ENCODE measurements at places on chromosomes 12 and 14.

DNA sequence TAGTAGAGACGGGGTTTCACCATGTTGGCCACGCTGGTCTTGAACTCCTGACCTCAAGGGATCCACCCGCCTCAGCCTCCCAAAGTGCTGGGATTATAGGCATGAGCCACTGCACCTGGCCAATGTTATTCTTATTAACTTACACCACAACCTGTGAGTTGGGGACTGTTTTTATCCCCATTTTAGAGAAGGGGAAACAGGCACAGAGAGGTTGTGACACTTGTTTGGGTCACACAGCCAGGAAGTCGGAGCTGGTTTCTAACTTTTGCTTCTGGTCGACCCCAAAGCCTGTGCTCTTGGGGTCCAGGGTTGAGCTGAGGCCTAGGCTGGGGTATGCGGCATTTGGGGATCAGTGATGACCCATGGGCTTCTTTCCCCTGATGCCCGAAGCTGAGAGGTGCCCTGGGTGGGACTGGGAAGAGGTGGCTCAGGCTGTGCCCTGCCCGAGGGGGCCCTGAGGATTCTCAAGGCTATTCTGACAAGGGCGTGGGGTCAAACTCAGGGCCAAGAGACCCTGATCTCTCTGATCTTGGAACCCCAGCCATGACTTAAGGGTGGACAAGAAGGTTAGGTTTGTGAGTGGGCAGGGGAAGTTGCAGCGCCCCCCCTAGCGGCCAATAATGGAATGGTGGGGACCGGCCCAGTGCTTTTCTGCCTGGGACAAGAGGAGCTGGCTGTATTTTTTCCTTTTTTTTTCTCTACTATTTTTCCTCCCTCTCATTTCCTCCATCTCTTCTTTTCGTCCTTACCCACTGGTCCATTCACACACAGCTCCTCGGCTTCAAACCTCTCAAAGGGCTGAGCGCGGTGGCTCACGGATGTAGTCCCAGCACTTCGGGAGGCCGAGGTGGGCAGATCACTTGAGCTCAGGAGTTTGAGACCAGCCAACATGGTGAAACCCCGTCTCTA lies 3.0 kb downstream of the SDSL start:
- DNase-seq = peak; percentile 82

DNA sequence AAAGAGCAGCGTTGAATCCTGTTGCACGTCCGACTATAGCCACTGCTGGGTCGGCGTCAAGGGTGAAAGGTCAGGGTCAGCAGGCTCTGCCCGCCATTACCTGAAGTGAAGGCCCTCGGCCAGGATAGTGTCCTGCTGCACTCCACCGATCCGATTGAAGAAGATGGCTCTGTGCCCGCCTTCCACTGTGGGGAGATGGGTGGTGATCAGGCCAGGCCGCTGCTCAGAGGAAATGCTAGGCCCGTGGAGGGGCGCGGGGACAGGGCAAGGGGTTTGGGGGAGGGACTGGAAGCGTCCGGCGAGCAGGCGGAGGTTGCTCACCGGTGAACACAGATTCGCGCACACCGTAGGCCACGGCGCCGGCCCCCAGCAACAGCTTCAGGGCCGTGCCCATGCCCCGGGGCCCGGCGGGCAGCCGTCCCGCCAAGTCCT lies 352 bp downstream of the PHB2 start:
- DNase-seq = no peak

- no peak for DNase-seq
These were observed 2.3 kb downstream of the KSR2 start for GRCh38 chr12:117966511-117966910.

DNA sequence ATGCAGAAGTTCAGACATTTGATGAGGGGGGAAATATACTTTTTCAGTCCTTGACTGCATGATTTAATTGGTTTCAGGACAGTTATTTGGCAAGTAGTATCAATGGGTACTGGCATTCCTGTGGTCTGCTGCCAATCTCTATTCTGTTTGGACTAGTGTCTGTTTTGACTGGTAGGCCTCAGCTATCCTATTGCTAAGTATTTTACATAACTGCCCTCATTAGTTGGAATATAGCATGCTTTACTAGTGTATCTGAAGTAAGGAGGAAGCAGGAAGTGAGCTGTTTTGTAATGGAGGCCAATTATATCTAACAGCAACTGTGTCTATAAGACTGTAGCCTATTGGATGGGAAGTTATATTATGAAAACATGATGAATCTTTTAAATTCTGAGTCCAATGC lies 104.3 kb downstream of the FLRT2 start:
- DNase-seq = no peak

GRCh38 chr12:72011374-72011773 lies 72.7 kb downstream of the TPH2 start:
- no peak for DNase-seq

- peak; percentile 87 for DNase-seq
These were observed 2.6 kb upstream of the SOCS2 start for GRCh38 chr12:93569656-93570551.

DNA sequence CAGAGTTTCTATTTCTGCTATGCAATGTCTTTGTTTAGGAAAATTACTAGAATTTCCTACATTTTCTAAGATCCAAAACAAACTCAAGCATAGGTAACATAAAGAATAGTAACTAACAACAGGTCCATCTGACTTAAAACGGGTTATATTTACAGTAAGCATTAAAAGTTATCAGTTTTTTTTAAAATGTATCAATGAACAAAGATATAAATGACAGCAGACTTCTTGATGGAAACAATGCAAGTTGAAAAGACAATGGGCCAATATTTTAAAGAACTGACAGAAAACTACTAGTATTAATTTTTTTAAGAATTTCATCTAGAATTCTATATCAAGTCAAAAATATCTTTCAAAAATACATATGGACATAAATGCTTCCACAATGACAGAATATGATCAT lies 367.1 kb upstream of the MGAT4C start:
- no peak for DNase-seq

GRCh38 chr12:9731393-9731792 lies 1.5 kb downstream of the CLECL1 start:
- DNase-seq = no peak

- no peak for DNase-seq
These were observed 183.0 kb downstream of the ERC1 start for GRCh38 chr12:1173781-1174617.

DNA sequence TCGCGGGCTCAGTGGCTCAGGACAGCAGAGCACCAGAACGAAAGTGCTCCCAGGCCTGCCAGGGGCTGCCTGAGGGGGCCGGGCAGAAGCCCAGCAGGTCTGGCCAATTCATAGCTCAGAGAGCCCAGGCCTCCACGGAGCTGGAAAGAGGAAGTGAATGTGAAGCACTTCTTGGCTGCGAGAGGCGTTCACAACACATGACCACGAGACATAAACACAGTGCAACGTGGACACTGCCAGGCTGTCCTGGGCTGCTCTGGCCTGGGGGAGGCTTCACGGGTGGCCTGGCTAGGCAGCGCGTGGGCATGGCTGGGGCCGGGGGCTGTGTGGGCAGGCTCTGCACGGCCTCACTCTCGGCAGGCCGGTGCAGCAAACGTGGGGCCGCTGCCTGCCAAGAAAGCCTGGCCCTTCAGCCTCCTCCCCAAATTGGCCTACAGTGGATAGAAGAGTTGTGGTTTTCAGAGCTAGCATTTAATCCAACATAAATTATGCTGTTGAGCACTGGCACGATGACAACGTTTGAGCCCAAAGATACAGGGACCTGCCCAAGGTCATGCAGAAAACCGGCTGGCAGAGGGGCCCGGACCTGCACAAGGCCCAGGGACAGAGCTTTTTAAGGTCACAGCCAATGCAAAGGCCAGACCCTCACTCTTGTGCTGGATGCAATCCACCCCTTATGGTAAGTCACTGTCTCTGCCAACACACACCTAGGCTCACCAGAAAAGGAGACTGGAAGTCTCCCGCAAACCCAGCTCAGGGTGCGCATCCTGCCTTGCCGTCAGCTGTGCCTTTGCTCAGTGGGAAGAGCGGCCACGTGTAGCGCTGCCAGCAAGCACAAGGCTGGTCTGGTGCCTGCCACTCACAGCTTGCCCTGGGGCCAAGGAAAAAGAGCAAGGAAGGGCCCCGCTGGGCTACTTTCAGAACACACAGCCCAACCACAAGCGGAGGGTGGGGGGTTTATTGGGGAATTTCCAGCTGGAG lies 8.6 kb downstream of the SLC25A29 start:
- DNase-seq = no peak

DNA sequence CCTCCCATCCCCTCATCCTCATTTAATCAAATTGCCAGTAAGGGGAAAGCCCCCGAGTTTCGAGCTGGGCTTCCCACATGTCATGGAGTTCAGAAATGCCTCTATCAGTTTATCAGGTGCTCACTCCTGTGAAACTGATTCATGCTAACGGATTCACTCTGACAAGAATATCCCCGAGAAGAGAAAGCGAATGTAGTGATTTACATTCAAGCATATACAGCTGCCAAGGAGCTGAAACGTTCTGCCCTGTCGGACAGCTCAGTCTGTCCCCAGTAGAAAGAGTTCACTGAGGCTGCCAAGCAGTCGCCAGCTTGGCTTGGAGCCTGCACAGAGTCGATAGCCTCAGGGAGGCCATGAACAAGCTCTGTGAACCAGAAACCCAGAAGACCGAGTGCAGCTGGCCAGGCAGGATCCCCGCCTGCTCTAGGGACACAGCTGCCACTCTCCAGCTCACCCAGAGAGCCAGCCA lies 88.4 kb downstream of the TMCC3 start:
- no peak for DNase-seq

- DNase-seq = peak; percentile 77
These were observed 329.3 kb upstream of the OR4E1 start for GRCh38 chr14:22002860-22003284.

GRCh38 chr14:100780646-100781355 lies 45.1 kb upstream of the MEG3 start:
- no peak for DNase-seq

- DNase-seq = no peak
These were observed 155.5 kb upstream of the NTF3 start for GRCh38 chr12:5276327-5276880.

DNA sequence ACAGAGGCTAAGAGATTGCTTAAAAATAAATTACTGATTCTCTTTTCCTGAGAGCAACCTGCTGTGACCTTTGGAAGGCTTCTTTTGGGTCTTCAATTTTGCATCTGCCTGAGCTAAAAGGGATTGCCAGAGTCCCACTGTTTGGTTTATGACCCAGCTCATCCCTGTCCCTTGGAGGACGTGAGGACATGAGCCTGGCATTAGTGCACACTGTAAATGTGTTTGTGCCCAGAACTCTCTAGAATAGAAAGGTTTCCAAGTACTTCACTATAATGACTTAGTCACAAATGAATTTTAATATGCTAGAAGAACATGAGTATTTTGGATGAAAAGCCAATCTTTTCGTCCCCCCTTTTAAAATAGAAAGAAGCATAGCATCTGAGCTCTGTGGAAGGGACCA lies 47.1 kb upstream of the CDKN3 start:
- no peak for DNase-seq

DNA sequence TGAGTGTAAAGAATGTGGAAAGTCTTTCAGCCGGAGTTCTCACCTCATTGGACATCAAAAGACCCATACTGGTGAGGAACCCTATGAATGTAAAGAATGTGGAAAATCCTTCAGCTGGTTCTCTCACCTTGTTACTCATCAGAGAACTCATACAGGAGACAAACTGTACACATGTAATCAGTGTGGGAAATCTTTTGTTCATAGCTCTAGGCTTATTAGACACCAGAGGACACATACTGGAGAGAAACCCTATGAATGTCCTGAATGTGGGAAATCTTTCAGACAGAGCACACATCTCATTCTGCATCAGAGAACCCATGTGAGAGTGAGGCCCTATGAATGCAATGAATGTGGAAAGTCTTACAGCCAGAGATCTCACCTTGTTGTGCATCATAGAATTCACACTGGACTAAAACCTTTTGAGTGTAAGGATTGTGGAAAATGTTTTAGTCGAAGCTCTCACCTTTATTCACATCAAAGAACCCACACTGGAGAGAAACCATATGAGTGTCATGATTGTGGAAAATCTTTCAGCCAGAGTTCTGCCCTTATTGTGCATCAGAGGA lies 25.1 kb upstream of the ZNF268 start:
- no peak for DNase-seq

- DNase-seq = no peak
These were observed 17.9 kb upstream of the TCL1B start for GRCh38 chr14:95668235-95668772.

DNA sequence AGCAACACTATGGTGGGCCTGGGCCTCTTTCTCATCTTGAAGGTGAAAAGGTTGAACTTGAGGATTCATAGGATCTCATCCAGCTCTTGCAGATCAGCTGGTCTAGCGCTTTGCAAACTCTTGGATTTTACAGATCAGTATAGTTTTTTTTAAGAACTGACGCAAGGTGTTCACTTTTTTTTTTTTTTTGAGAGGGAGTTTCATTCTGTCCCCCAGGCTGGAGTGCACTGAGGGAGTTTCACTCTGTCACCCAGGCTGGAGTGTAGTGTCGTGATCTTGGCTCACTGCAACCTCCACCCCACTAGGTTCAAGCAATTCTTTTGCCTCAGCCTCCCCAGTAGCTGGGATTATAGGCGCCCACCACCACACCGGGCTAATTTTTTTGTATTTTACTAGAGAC lies 20.4 kb upstream of the LGMN start:
- DNase-seq = no peak

DNA sequence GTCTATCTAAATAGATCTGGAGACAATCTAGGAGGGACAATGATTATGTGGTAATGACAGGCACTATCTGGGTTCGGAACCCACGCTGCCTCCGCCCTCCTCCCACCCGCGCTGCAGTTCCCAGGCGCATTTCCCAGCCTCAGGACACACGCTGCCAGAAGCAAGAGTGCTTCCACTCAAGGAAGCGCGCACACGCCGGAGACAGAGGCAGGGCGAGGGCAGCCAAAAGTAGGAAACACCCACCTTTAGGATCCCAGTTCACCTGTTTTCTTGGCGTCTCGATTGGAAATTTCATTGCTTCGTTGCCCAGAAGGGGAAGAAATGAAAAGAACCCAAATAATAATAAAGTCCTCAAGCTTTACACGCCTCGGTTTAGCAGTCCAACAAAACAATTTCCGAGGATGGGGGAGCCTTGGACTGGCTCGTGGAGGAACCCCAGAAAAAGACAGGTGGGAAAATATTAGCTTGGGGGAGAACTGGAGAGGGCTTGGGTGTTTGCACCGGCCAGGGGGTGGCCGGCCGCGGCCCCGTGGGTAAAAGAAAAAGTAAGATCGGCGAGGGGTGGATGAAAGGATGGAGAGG lies 474 bp downstream of the KCNK10 start:
- no peak for DNase-seq

DNA sequence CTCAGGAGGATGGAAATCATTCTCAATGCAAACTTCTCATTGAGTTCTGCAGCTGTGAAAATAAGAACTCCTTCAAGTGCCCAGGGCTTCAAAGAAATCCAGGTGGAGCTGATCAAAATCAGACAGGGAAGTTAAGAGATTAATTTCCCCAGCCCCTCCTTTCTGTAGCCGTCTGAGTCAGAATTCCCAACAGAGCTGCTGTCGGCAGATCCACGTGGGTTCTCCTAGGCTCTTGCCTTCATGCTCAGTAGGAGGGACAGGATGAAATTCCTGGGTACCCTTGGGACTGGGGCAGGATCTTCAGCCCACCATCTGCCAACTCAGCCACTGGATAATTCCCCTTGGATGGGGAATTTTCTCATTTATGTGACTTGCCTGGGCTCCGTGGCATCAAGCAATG lies 13.3 kb downstream of the TGFB3 start:
- DNase-seq = no peak

All from stimulated activated CD8-positive, alpha-beta memory T cell treated with anti-CD3 and anti-CD28 coated beads, Interleukin-4, amount 100 ng/mL, for 48 hours (primary cell).